ENCODE measurements at places on chromosomes 1 and 21.

DNA sequence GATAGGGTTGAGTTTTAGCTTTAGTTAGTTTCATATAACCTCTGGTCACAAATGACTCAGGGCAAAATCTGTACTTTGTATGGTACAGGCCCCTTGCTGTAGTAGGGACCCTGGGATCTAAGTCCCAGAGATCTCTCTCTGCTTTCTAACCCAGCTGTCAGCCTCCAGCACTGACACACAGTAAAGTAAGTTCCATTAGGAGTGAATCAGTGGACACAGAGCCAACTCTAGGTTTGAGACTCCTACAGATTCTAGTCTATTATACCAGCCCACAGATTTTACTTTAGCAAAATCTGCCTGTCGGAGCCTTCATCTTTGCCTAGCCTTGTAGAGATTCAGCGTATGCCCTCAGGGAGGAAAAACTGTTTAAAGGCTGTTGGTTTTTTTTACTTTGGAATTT lies 52.5 kb downstream of the ANGPTL1 start:
- DNase-seq: no peak

GRCh38 chr1:54354899-54355298 lies 51.3 kb downstream of the SSBP3 start:
- no peak for DNase-seq

GRCh38 chr1:41641941-41642527 lies 157.6 kb upstream of the EDN2 start:
- no peak for DNase-seq

DNA sequence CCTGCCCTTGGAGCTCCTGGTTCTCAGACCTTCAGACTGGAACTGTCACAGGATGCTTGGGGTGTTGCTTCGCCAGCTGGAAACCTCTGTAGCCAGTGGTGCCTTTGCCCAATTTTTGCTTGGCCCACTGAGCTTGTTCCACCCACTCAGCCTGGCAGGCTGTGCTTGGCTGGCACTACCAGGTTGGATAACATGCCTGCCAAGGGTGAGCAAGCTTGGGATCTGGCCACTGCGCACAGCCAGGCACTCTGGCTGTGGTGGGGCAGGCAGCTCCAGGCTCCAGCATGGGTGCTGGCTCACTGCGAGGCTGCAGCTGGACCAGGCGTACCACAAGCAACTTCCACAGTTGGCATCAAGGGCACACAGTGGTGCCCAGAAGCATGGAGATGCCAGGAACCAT lies 967.8 kb upstream of the NCAM2 start:
- no peak for DNase-seq

DNA sequence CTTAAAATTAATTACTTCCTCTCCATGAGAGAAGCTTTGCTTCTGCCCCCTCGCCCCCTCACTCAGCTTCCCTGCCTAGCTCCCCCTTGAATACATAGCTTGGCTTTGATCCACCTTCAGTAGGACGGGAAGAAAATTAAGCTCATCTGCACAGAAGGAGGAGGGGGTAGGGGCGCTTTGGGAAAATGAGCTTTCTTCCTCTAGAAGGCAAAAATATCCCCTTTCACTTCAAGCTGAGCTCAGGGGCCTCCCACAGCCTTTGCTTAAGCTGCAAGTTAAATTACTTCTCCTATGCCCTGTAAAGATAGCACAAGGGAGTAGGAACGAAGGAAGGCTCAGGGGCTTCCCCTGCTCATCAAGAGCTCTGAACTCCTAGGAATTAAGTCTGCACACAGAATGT lies 65.2 kb upstream of the GOLT1A start:
- DNase-seq: no peak

DNA sequence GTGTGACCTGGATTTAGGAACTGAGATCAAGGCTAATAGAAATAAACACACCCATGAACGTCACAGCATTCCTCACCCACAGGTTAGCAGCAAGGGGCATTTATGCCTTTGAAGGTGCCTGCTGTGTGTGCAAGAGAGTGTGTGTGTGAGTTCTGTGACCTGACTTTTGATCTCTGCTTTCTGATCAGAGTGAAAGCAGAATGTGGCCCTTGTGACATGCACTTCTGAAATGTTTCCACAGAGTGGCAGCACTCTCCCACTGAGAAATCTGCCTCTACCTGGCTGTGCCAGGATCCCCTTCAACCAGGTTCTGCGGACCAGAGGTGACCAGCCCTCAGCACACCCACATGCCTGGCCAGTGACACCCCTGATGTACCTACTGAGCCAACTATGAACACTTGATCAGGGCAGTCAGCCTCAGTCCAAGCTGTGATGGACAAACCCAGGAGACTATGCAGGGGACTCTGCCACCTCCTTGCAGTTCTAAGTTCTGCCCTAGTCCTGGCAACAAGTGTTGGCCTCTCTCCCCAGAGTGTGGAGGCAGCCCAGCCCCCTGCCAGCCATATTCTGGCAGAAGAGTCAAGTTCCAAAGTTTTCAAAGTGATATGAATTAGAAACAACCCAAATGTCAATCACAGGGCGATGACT lies 41.0 kb downstream of the RXRG start:
- DNase-seq: peak; percentile 45

GRCh38 chr1:191589536-191589935 lies 568.7 kb upstream of the RGS18 start:
- no peak for DNase-seq

DNA sequence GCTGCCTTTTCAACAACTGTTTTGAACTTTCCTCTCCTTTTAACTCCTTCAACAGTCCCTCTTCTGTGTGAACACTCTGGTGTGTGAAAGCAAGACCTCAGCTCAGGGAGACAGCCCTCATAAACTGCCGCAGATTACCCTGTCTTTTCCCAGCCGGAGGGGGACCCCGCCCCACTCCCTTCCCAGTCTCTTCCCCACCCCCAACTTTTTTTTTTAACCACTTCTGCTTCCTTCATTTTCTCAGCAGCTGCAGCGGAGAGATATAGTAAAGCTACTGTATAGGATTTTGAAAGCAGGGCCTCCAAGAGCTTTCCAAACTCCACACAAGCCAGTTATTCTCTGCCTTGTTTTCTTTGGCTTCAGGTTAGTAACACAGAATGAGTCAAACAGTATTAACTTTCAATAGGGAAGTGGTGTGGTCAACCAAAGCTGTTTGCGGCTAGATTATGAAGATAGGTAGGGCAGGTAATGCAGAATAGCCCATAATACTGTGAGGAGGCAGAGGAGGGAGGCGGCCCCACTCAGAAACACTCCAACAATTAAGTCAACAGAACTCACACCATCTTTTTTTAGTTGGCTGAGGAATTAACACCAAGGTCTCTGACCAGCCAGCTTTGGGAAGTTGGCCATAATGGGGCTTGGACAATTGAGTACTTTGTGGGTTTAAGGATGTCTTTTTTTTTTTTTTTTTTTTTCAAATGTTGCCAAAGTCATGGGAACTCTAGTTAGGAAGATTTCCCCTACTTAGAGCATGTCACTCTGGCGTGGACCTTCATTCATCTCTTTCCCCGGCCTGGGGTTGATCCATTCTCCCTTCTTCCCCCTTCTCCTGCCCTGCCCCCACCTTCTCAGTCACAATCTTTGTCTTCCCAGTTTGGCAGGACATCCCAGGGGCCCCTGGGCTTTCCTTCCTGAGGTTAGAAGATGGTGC lies 177.0 kb downstream of the CLIC6 start:
- DNase-seq: no peak

Data from hematopoietic multipotent progenitor cell (in vitro differentiated cells).